ENCODE measurements at places on chromosomes 16 and 17. TPM values are rescaled to one million over a fixed set of nuclear protein-coding genes. Genes with fewer than 3 reads are reported as not detected.

GRCh38 chr16:83109490-83110125 lies 482.8 kb downstream of the CDH13 start:
- DNase-seq: no peak

- no peak for DNase-seq
Measured at GRCh38 chr17:327296-327695, 25.3 kb downstream of the RPH3AL start.

The CA5A gene
- not detected for total RNA-seq

- DNase-seq: no peak
Measured at GRCh38 chr16:55436587-55436986, 42.4 kb upstream of the MMP2 start.

The REXO5 gene
- total RNA-seq: 2.2 TPM

DNA sequence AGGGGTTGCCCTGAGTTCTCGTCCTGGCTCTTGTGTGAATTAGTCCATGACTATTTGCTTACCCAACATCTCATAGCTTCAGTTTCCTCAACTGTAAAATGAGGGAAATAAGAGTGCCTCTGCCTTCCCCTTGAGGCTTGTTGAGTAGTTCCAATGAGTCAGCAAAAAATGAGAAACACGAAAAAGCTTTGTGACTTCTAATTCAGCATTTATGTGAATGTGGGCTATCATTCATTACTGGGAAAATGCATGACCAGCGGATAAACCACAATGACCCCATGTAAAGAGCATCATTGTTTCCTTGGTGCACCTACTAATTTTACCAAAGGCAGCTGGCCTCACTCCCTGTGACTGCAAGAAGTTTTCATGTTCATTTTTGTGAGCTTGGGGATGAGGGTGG lies 374.6 kb upstream of the HSBP1 start:
- DNase-seq: no peak

DNA sequence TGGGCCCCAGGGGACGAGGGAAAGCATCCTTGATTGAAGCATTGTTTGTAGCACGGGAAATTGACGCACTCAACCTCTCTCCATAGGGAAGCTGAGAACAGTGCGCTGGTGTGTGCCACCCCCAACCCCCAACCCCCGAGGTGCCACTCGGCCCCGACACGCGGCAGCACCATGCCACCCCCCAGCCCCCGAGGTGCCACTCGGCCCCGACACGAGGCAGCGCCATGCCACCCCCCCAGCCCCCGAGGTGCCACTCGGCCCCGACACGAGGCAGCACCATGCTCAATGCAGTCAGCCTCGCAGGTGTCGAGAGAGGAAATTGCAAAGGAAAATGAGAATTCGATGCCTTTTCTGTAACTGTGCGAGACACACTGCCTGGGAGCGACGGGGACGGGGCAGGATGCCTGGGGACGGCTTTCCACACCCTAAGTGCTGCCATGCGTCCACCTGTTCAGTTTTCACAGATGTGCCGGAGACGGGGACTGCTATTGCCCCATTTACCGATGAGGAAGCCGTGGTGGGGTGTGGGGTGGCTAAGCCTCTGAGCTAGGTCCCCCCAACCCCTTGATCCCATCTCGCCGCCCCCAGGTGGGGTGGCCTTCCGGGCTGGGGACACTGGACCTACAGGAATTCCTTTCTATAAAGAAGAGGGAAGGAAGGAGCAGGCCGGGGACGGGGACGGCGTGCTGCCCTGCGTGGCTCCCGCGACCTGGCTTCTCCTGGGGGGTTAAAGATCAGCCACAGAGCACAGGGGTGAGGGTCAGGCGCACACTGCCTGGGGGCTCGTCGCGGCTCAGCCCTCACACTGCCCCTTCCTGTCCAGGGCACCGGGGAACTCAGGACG lies 9.8 kb downstream of the CBFA2T3 start:
- no peak for DNase-seq

DNA sequence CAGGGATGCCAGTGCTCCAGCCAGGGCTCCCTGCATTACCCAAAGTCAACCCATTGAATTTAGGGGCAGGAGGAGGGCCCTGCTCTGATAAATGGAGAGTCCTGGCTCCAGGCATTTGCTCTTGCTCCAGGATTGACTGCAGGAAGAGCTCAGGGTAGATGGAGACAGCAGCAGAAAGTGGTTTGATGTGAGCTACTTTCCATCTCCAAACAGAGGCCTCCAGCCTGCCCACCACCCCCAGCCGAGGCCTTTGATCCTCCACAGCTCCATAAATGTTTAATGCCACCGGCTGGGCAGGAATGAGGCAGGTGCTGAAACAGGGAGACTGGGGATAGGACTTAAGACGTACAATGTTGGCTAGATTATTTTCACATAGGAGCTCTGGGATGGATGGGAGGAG lies 4.3 kb upstream of the SEZ6 start:
- DNase-seq: no peak

Data from lung microvascular endothelial cell (primary cell).